ENCODE measurements at places on chromosomes 3 and 15.

GRCh38 chr3:12643010-12643380 is 20.9 kb downstream of the RAF1 start:
- DNase-seq, result no peak

- no peak for DNase-seq
These were observed 56.3 kb downstream of the OSBPL10 start for GRCh38 chr3:31924610-31925270.

- no peak for DNase-seq
These were observed 26.3 kb downstream of the MRAS start for GRCh38 chr3:138374573-138375134.

GRCh38 chr3:11203961-11204360 is 49.7 kb downstream of the HRH1 start:
- no peak for DNase-seq

GRCh38 chr15:96893159-96893906 is 562.8 kb downstream of the NR2F2 start:
- DNase-seq, result no peak

- no peak for DNase-seq
These were observed 344.6 kb downstream of the GBE1 start for GRCh38 chr3:81416812-81417211.

- DNase-seq, result no peak
These were observed 76.9 kb downstream of the CRTC3 start for GRCh38 chr15:90606641-90607040.

DNA sequence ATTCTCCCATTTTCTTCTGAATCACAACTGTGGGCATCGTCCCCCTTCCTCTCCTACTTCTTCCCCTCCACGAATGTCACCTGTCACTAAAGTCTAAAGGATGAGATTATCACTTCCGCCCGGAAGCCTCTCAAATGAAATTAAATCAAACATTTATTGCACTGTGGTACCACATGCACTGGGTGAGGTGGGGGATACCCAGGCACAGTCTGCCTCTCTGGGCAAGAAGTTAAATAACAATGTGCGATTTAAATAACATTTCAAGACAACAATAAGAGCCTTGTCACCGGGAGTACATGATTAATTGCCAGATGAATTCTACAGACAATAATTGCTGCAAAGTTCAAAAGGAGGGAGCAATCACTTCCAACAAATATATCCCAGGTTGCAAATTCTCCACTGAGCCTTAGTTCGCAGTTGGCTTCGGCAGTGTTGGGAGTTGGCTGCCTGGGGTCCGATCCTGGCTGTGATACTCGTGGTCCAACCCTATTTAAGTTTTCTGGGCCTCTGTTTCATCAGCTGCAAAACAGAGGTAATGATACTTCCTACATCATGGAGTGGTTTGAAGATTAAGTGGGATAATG is 77.7 kb downstream of the FOXP1 start:
- no peak for DNase-seq

GRCh38 chr3:67000009-67000408 is 1.9 kb downstream of the KBTBD8 start:
- no peak for DNase-seq

GRCh38 chr3:84547207-84547606 is 411.6 kb upstream of the CADM2 start:
- DNase-seq, result no peak

DNA sequence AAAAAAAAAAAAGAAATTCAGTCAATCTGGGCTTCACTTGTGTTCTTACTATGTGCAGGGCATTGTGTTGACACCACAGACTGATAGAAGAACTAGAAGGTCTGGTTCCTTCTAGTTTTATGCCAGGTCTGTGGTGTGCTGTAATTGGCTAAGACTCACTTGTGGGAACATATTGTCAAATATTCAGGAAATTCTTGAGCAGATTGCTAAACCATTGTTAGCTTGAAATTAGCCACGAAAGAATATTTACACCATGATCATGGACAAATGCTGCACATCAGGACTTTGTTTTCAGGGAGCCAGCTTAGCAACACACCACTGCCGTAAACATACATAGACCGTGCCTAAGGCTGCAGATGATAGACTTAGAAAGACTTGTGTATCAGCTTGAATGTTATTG is 74.6 kb downstream of the GTPBP8 start:
- no peak for DNase-seq

DNA sequence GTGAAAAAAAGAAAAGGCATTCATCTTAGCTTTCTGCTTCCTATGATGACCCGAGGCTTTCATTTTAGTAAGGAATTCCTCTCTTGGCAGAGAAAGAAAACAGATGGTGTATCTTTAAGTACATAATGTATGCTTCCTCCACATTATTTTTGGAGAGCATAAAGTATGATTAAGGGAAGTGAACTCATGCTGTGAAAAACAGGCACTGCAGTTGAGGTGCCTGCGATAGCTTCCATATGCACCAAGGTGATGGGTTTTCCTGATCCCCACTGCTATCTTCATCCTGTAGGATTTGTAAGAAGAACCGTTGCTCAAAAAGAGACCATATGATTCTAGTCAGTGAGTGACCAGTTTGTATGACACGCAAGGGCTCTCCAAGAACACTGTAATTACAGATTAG is 411.5 kb upstream of the MCTP2 start:
- DNase-seq, result no peak

GRCh38 chr3:157318639-157319288 is 117.9 kb upstream of the PTX3 start:
- no peak for DNase-seq

DNA sequence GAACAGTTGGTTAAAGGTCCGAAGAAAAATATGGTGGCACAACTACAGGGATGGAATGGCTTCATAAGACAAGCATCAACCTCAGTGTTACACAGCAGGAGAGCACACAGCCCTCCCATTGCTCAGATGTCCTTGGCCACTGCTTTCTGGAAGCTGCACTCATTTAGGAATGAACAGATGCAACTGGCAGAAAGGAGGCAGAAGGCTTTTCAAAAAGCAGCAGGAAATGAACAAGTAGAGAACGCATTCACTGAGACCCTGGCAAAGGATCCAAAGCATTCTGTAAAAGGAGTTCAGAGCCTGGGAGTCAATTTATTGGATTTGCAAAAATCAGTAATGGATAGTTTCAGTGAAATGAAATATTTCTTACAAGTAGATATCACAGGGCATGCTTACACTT is 101.1 kb downstream of the PDZRN3 start:
- no peak for DNase-seq

DNA sequence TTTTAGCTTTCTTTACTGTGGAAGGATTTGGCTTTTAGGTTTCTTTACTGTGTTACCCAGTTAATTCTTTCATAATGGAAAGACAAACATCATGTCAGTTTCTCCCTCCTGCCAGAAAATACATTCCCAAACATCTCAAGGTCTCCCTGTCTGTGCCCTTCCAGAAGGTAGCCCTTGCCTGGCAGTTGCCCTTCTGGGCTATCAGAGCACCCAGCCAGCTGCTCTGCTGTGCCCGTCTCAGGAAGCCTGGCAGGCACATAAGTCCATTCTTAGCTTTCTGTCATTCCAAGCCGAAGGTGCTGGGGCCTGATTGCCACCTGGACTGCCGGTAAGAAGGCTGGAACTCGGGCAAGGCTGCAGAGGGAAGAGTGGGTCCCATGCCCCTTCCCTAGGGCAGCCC is 203.4 kb downstream of the SLCO3A1 start:
- DNase-seq, result no peak

DNA sequence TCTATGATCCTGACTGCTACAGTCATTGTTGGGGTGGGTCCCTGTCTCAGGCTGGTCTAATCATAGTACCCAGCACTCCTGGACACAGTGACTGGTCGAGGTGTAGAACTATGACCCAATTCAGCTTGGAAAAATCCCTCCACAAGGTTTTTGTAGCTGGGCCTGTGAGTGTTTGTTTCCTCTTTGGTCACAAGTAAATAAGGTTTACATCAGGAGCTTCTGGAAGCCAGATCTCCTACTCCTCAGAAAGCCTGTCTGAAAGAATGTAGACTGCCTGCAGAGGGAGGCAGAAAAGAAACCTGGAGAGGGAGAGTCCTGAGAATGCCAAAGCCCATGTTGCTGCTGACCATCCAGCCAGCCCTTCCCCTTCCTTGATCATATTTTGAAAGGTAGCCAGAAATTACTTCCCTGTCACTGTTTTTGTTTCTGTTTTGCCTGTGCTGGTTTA is 123.2 kb downstream of the RAP2B start:
- DNase-seq, result no peak

DNA sequence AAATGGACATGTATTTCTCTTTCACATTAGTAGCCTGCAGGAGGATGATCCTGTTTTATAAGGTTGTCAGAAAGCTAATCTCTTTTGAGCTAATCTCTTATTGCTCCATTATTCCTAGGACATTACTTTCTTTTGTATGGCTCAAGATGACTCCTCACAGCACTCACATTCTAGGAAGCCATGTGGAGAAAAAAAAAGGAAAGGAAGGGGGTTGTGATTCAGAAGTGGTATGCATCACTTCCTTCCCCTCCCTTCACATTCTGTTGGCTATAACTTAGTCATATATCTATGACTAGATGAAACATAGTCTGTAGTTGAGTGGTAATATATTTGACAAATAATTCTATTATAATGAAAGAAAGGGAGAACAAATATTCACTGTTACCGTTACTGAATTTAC is 168.8 kb upstream of the TTC14 start:
- peak; percentile 27 for DNase-seq

GRCh38 chr15:35622641-35623340 is 76.8 kb upstream of the DPH6 start:
- DNase-seq, result no peak

- no peak for DNase-seq
These were observed 1.4 kb downstream of the DLG1 start for GRCh38 chr3:197297002-197297401.

GRCh38 chr3:121517953-121518655 is 27.7 kb downstream of the POLQ start:
- DNase-seq, result no peak

- DNase-seq, result no peak
These were observed 58.1 kb downstream of the TGFBR2 start for GRCh38 chr3:30664459-30664858.

DNA sequence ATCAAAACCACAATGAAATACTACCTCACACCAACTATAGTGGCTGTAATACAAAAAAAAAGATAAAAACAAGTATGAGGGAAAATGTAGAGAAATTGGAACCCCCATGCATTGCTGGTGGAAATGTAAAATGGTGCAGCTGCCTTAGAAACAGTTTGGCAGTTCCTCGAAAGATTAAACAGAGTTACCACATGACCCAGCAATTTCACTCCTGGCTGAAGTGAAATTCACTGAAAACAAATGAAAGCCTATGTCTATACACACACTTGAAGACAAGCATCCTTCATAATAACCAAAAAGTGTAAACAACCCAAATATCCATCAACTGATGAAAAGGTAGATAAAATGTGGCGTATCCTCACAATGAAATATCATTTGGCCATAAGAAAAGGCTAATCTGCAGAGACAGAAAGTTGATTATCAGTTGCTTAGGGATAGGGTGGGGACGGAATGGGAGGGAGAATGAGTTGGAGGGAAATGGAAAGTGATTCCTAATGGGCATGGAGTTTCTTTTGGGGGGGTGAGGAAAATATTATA is 20.1 kb upstream of the RASA2 start:
- no peak for DNase-seq

DNA sequence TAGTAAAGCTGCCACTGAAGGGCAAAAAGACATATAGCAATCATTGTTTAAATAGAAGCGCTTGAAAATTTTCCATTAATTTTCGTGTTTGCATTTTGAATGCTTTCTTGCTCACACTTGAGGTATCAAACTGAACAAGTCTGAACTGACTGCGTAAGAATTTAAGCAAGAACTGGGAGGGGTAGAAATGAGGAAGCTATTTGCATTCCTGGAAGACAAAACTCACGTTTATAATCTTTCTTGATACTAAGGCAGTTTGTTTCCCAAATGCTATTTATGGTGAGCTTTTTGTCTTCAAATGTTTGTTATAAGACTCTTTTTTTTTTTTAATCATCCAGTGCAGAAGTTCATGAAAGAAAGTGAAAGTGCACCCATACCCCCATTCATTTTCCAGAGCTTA is 499.8 kb upstream of the TPRG1 start:
- no peak for DNase-seq

- DNase-seq, result no peak
These were observed 185.3 kb upstream of the FEZF2 start for GRCh38 chr3:62558549-62559112.

DNA sequence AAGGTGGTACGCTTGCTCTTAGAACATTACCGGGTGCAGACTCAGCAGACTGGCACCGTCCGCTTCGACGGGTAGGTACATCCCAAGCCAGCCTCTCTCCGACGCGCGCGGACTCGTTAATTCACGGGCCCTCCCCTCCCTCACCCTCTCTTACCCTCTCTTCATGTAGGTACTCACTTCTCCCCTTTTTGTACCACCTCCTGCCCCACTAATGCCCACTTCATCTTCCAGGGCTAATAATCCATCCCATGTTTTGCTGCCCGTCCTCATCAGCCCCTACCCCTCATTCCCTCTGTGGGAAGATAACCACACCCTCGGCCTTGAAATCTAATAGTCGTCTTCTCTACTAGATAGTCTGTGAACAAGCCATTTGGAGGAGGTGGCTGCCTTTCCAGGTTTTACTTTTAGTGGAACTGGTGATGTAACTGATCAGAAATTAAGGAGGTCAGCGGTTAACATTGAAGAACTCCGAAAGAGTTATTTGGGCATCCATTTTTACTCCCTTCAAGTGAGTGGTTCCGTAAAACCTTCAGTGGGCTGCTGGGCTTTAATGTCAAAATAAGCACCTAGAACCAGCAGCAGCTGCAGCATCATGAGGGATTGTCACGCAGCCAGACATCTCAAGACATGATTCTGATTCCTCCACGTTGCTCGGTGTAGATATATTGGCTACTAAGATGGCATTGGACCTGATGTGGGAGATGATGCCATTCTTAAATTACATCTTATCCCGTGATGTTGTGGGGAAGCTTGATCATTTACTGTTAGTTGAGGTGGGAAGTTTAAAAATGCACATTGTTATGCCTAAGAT is 1.3 kb downstream of the FEM1B start:
- DNase-seq, result no peak

GRCh38 chr15:100230784-100231183 is 111.0 kb downstream of the ADAMTS17 start:
- DNase-seq, result no peak

GRCh38 chr3:98038876-98039275 is 3.8 kb upstream of the GABRR3 start:
- DNase-seq, result no peak

DNA sequence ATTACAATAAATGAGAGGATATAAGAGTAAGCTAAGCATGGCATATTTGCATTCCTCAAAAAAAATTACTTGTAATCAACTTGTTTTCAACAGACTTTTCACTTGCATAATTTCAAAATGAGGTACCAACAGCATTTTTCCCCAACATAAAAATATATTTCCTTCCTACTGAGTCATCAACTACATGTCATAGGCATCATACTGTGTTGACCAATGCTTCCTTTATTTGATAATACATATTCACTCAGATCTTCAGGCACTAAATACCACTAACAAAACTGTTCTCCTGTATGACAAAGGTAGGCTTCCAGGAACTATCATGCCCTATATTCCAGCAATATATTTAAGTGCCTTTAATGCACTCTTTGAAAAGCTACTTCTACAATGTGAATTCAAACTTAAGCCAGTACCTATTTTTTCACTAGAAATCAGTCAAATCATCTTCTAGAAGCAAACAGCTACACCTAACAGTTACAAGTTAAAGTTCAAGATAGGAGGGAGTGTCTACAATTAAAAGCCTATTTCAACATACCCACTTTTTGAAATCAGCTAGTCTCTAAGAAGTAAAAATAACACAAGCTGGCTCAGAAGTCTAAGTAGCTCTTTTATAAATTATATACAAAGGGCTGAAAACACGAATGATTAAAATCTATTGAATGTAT is 11.3 kb downstream of the ADAM10 start:
- no peak for DNase-seq

GRCh38 chr3:177778633-177779032 is 581.4 kb upstream of the TBL1XR1 start:
- no peak for DNase-seq
